ENCODE measurements at places on chromosomes 4 and X.

DNA sequence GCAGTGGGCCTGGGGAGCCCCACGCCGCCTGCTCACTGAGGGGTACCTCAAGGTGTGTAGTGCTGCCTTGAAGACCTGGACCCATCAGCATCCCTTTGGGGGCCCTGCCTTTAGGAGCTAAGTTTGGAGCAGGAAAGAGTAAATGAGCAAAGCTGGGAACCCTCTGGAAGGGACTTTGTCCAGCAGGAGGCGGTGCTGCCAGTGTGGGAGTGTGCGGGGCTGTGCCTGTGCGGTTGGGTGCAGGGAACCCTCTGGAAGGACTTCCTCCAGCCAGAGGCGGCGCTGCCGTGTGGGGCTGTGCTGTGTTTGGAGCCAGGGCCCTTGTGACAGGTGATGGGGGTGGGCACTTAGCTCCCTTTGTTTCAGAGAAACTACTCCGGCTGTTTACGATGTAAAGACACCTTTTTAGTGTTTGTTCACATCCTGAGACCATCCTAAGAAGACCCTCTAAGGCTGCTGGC, 25.8 kb downstream of the RGS12 start:
- peak; percentile 45 for DNase-seq

DNA sequence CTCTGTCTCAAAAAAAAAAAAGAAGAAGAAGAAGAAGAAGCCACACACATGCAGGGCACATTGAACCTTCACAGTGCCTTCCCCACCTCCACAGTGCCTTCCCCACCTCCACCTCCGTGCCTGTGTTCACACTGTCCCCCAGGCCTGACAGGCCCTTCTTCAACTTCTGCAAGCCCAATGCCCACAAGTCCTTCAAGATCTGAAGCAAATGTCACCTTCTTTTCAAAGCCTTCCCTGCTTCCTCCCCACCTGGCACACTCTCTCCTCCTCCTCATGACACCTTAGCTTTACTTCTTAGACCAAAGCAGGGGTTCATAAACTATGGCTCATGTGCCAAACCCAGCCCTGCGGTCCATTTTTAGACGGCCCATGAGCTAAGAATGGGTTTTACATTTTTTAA, 19.9 kb downstream of the ELF4 start:
- no peak for DNase-seq

GRCh38 chrX:17768997-17769396, 31.7 kb downstream of the SCML1 start:
- DNase-seq: no peak

DNA sequence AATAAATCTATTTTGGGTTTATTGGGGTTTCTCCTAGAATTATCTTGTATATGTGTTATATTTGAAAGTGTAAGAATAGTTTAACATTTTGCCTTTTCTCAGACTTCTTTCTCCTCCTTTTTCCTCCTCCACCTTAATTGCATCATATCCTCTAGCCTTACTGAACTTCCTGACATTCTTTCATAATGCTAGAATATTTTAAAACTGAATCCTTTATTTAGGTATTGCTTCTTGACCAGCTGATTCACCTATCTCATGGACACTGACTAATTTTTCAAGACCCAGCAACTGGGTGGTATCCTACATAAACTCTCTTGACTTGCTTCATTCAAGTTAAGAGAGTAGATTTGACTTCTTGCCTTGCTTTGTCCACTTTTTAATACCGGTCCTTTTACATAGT, 1508.9 kb downstream of the STIM2 start:
- DNase-seq: no peak

DNA sequence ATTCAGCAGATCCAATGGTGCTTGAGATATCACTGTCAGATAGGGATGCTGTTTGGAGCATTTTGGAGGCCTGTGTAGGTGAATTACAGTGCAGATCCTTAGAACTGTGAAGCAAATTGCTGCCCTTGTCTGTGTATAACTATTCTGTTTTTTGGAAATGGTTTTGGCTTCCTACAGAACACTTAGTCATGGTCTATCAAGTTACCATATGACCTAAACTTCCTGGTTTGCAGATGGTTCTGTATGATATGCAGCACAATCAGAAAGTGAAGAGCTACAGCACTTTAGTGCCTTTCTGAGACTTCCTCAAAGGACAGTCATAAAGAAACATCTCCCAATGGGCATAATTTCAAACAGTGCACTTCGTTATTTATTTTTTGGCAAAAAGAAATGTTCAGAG, 688.6 kb downstream of the SH3BGRL start:
- peak; percentile 5 for DNase-seq

GRCh38 chrX:154855256-154855655, 20.8 kb upstream of the SMIM9 start:
- DNase-seq: no peak

DNA sequence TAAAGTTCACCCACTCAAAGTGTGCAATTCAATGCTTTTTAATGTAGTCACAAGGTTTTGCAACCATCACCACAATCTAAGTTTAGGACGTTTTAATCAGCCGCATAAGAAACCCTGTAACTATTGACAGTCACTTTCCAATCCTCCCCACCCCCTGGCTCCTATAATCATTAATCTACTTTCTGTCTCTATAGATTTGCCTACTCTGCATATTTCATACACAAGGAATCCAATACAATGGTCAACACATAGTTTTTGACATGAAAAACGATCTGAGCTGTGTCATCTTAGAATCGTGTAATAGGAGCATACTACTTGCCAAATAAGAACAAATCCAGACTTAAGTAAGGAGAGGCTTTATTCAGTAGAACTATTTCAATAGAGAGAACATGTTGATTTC, 47.6 kb downstream of the ANXA3 start:
- no peak for DNase-seq

GRCh38 chr4:140937866-140938265, 181.7 kb upstream of the TBC1D9 start:
- no peak for DNase-seq

GRCh38 chr4:104500442-104500841, 5.7 kb upstream of the CXXC4 start:
- no peak for DNase-seq

- no peak for DNase-seq
Measured at GRCh38 chr4:146269228-146269653, 54.9 kb downstream of the REELD1 start.

GRCh38 chr4:15374656-15375055, 53.2 kb upstream of the C1QTNF7 start:
- DNase-seq: no peak

GRCh38 chr4:70571772-70572171, 20.3 kb upstream of the AMBN start:
- no peak for DNase-seq

GRCh38 chrX:22247169-22247568, 25.5 kb upstream of the CBLL2 start:
- no peak for DNase-seq

GRCh38 chr4:148813289-148813688, 371.1 kb upstream of the NR3C2 start:
- no peak for DNase-seq

DNA sequence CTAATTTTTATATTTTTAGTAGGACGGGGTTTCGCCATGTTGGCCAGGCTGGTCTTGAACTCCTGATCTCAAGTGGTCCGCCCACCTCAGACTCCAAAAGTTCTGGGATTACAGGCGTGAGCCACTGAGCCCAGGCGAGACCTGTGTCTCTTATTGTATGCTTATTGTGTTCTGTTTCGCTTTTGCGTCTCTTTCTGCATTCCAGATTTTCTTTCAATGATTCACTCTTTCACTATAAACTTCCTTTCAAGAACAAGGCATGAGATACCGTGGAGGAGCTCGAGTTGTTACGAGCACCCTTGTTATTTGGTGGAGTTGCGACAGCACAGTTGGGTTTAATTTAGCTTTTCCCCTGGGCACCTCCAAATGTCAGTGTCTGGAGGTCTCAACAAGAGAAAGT, 366.7 kb upstream of the FAT1 start:
- DNase-seq: no peak

DNA sequence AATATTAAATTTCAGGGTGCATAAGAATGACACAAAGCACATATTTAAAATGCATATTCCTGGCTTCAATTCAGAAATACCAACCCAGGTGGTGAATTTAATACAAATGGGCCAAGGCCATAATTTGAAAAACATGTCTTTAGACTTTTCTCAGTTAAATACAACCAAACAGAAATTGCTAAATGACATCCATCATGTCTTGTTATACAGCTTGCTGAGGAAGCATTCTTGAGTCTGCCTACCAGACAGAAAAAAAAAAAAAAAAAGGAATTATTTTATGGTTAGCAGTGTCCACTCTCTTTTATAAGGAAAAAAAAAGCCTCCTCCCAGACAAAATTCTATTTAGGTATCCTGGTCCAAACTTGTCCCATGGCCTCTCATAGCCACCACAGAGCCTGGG, 119.1 kb downstream of the PAPSS1 start:
- DNase-seq: no peak

- DNase-seq: no peak
Measured at GRCh38 chr4:25406081-25406692, 29.1 kb downstream of the ANAPC4 start.
